ENCODE measurements at places on chromosomes 2 and 18.

DNA sequence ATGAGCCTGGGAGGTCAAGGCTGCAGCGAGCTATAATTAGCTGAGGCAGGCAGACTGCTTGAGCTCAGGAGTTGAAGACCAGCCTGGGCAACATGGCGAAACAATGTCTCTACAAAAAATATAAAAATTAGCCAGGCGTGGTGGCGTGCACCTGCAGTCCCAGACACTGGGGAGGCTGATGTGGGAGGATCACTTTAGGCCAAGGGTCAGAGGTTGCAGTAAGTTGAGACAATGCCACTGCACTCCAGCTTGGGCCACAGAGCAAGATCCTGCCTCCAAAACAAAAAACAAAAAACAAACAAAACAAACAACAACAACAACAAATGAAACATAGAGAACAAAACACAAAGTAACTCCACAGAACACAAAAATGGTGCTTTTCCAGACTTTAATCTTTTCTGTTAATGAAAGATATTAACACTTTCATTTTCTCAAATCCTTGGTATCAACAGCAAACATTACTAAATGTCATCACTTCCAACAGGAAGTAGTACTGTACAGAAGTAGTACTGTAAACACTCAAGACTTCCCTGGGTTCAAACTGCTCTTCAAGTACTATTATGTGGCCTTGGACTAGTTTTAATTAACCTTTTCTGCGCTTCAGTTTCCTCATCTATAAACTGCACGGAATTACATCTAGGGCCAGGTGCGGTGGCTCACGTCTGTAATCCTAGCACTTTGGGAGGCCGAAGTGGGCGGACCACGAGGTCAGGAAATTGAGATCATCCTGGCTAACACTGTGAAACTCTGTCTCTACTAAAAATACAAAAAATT lies 27.9 kb downstream of the PUM2 start:
- no peak for DNase-seq
- no peak overlapping the region for H3K27ac ChIP-seq
- H3K4me1 ChIP-seq: peaks cover 30% of the 10 kb centered on the region
- H3K27me3 ChIP-seq: no peaks in the 10 kb centered on the region
- peaks cover 3% of the 10 kb centered on the region for H3K36me3 ChIP-seq

GRCh38 chr18:54284535-54284934 lies 15.2 kb downstream of the POLI start:
- no peak overlapping the region for H3K4me3 ChIP-seq
- no peak overlapping the region for H3K27ac ChIP-seq
- H3K27me3 ChIP-seq: no peaks in the 10 kb centered on the region
- DNase-seq: no peak
- H3K4me1 ChIP-seq: no peaks in the 10 kb centered on the region

GRCh38 chr18:34794348-34794747 lies 84.2 kb downstream of the DTNA start:
- H3K27me3 ChIP-seq: no peaks in the 10 kb centered on the region
- H3K4me3 ChIP-seq: no peak overlapping the region
- no peak overlapping the region for H3K27ac ChIP-seq
- no peaks in the 10 kb centered on the region for H3K36me3 ChIP-seq
- H3K4me1 ChIP-seq: peaks cover 4% of the 10 kb centered on the region
- no peak for DNase-seq

DNA sequence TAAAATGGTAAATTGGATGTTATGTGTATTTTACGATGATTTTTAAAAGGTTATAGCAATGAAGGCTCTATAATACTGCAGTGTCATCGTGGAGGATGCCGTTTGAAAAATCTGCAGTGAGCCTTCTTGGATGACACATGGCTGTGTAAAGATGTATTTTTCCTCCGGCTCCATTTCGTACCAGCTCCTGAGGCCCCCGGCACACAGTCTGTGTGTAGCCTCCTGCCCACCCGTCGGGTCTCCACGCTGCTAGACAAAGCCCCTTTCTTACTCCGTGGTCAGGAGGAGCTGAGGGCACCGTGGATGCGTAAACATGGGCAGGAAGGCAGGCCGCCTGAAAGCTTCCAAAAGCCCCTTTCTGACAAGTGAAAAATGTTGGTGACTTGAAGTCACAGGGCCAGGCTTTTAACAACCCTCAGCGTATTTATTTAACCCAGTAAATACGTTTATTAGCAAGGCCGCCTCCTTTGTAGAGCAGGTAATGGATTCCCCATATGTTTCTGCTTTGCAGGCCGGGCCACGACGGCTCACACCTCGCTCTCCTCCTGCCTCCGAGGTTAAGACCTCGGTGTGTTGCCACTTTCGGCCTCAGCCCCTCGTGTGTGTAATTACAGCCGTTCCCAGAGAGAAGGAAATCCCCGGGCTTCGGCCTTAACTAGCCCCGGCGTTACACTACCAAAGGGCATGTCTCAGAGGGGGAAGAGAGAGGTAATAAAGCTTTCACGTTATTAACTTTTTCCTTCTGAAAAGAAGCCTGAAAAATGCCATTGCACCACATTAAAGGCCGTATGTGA lies 72.8 kb downstream of the DDX1 start:
- no peaks in the 10 kb centered on the region for H3K27me3 ChIP-seq
- H3K36me3 ChIP-seq: no peaks in the 10 kb centered on the region
- no peaks in the 10 kb centered on the region for H3K4me1 ChIP-seq
- H3K4me3 ChIP-seq: no peak overlapping the region
- no peak for DNase-seq

DNA sequence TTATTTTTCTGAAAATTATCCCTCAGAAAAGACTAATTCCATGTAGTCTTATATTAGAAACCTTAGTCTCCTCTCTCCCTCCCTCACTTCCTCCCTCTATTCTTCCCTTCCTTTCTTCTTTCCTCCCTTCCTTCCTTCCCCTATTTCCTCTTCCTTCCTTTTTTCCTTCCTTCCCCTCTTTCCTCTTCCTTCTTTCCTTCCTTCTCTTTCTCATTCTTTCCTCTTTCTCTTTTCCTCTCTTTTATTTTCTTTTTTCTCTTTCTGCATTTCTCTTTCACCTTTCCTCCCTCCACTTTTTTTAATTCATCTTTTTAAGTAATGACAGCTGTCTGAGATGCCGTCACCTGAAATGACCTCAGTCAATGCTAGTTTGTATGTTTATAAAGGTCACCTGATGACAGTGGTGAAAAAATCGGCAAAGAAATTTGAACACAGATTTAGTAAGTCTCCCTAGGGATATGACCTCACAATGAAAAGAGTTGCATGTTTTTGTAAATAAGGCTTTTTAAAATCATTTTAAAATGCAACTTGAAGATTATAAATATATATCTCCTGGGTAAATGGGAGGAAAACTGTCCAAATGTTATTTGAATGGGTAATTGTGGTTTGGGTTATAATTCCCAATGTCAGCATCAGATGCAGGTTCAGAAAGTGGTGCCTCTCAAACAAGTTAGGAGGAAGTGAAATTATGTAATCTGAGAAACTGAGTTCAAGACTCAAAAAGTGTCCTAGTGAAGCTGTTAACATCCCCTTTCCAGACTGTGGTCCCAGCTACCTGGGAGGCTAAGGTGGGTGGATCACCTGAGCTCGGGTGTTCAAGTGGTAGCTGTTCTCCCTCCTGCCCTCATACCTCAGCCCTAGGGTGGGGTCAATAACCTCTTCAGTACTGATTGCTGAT lies 90.3 kb upstream of the ST3GAL5 start:
- no peak overlapping the region for H3K27ac ChIP-seq
- H3K4me1 ChIP-seq: peaks cover 5% of the 10 kb centered on the region

DNA sequence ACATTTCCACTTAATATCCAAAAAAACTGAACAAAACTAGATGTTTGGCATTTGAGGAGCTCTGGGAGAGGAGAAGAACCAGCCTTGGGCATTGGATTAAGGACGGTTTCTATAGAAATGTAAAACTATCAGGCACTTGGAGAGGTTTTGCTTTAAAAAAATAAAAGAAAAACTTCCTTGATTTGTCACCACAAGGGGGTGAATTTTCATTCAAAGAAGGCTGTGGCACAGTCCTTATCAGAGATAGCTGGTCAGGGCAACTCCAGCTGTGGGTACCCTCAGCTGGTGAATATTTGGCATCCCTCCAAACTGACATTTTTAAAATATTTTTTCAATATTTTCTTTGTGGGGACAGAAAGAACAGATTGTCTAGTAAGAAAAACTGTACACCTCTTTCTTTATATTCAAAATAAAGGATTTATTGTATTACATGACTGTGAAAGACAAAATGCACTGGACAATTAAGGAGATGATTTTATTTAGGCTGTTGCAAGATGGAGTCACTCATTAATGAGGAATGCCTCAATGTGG lies 46.1 kb upstream of the TBC1D8 start:
- no peak overlapping the region for H3K27ac ChIP-seq
- H3K4me3 ChIP-seq: no peak overlapping the region
- H3K27me3 ChIP-seq: no peaks in the 10 kb centered on the region
- no peak for DNase-seq
- H3K36me3 ChIP-seq: no peaks in the 10 kb centered on the region

GRCh38 chr18:59145055-59145454 lies 5.4 kb downstream of the SEC11C start:
- peaks cover 34% of the 10 kb centered on the region for H3K4me1 ChIP-seq
- H3K4me3 ChIP-seq: no peak overlapping the region
- peaks cover 16% of the 10 kb centered on the region for H3K36me3 ChIP-seq
- DNase-seq: no peak

DNA sequence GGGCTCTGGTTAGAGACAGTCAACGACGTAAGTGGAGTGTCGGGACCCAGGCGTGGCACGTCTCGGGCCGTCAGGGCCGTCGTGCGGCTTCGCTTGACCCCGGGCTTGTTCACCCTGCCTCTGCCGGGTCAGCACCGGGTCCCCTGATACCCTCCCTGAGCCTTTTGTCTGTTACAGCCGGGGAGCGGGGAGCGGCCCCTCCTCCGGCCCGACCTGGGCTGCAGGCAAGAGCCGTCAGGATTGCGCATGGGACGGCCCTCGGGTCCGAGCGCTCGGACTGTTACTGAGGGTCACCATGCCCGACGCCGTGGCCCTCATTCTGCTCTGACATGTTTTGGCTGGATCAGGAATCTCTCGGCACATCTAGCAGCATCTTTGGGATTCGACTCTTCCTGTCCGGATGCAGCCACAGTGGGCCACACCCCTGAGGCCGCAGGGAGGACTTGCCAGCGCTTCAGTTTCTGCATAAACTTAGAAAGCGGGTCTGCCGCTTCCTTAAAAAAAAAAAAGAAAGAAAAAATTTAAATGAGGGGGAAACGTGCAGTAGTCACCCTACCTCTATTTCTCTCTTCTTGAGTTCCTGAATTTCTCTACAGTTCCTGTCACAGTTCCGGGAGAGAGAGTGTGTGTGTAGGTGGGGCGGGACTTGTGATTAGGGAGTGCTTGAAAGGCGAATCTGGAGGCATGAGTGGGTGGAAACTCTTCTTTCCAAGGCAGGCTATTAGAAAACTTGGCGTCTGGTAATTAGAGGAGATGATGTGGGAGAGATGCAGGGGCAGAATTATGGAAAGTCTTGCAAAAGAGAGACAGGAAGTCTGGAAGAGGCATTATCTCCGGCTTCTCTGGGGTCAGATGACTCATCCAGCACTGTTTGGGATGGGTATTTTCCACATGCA lies 909 bp downstream of the TMEM87B start:
- H3K27me3 ChIP-seq: no peaks in the 10 kb centered on the region
- H3K27ac ChIP-seq: peak overlapping the region; percentile 96
- H3K36me3 ChIP-seq: peaks cover 19% of the 10 kb centered on the region
- no peak for DNase-seq
- peaks cover 53% of the 10 kb centered on the region for H3K4me1 ChIP-seq
- H3K4me3 ChIP-seq: peak overlapping the region; percentile 91

DNA sequence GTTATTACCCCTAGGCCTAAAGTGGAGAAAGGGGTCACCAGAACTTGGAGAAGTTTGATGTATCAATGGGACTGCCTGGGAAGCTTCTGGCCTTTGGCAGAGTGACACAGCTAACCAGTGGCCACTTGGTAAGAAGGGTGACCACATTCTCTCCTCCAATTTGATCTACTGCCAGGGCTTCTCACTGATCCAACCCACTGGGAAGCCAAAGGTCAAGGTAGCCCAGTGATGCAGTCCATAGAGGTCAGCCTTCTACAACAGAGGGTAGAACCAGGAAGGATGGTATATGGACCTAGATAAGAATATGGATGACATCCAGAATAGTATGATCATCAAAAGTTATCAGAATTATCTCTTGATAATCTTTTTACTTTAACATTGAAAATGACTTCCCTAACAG lies 493.6 kb downstream of the NYAP2 start:
- H3K36me3 ChIP-seq: no peaks in the 10 kb centered on the region
- no peaks in the 10 kb centered on the region for H3K4me1 ChIP-seq
- no peaks in the 10 kb centered on the region for H3K27me3 ChIP-seq
- no peak for DNase-seq

GRCh38 chr2:68418855-68419254 lies 48.2 kb downstream of the FBXO48 start:
- no peak overlapping the region for H3K4me3 ChIP-seq

- no peak overlapping the region for H3K4me3 ChIP-seq
- H3K36me3 ChIP-seq: peaks cover 23% of the 10 kb centered on the region
- no peak for DNase-seq
- H3K4me1 ChIP-seq: peaks cover 25% of the 10 kb centered on the region
These were observed 69.7 kb downstream of the NCK2 start for GRCh38 chr2:105814291-105814940.

GRCh38 chr2:62178741-62179271 lies 17.1 kb upstream of the B3GNT2 start:
- no peak for DNase-seq
- H3K36me3 ChIP-seq: no peaks in the 10 kb centered on the region
- H3K4me3 ChIP-seq: no peak overlapping the region
- no peak overlapping the region for H3K27ac ChIP-seq

- H3K27me3 ChIP-seq: no peaks in the 10 kb centered on the region
- DNase-seq: no peak
- no peaks in the 10 kb centered on the region for H3K36me3 ChIP-seq
- no peak overlapping the region for H3K4me3 ChIP-seq
These were observed 197.3 kb downstream of the SOX11 start for GRCh38 chr2:5889519-5889918.

- no peaks in the 10 kb centered on the region for H3K27me3 ChIP-seq
- no peak overlapping the region for H3K27ac ChIP-seq
- no peak overlapping the region for H3K4me3 ChIP-seq
- H3K4me1 ChIP-seq: no peaks in the 10 kb centered on the region
- DNase-seq: no peak
These were observed 193.7 kb downstream of the STK39 start for GRCh38 chr2:168053676-168054075.

- DNase-seq: no peak
- H3K27ac ChIP-seq: no peak overlapping the region
- H3K27me3 ChIP-seq: no peaks in the 10 kb centered on the region
- H3K4me1 ChIP-seq: no peaks in the 10 kb centered on the region
These were observed 407.0 kb upstream of the CDH19 start for GRCh38 chr18:67010919-67011318.

GRCh38 chr2:212227755-212228154 lies 310.8 kb downstream of the ERBB4 start:
- no peak overlapping the region for H3K27ac ChIP-seq
- no peaks in the 10 kb centered on the region for H3K4me1 ChIP-seq
- no peaks in the 10 kb centered on the region for H3K36me3 ChIP-seq

DNA sequence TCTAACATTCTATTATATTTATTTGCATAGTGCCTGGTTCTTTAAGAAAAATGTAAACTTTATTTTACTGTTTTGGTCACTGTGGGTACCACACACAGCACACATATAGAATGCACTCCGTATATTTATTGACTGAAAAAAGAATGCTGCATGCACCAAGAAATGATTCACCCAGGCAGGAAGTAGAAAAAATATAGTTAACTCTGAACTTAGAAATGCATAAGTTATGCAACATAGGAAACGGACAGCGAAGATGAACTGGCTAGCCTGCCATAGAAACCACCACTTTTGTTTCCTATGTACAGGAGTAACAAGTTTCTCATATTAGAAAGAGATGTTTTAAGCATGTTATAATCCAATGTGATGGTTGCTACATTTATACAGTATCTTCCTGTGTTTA lies 635.8 kb downstream of the DSC3 start:
- H3K4me1 ChIP-seq: no peaks in the 10 kb centered on the region
- no peaks in the 10 kb centered on the region for H3K27me3 ChIP-seq
- H3K36me3 ChIP-seq: no peaks in the 10 kb centered on the region
- no peak overlapping the region for H3K27ac ChIP-seq

Data from spleen (tissue), 13 donors.